ENCODE measurements at places on chromosomes 1 and 21.

DNA sequence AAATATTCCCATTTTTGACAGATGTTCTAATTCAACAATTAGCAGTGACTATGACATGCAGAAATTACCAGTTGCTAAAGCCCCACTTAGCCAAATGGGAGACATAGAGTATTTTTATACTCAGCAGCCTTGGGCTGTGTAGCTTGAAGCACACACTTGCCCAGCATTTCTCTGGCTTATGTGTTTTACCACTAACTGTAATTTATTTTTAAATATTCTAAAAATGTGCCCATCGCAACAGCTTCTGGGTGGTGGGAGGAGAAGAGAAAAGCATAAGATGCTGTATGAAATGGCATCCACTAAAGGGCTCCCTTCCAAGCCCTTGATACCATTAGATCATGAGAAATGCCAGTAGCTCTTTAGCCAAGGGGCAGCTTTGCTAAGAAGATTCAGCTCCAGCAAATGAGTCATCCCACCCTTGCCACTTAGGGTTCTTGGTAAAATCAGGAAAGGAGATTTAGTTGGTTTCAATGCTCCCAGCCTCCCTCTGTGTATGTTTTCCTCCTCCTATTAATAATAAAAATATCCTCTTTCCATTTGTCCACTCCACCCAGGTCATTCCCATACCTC, 462.7 kb upstream of the DEPDC1 start:
- DNase-seq: no peak

GRCh38 chr1:170313306-170313705, 167.5 kb downstream of the NTMT2 start:
- no peak for DNase-seq

DNA sequence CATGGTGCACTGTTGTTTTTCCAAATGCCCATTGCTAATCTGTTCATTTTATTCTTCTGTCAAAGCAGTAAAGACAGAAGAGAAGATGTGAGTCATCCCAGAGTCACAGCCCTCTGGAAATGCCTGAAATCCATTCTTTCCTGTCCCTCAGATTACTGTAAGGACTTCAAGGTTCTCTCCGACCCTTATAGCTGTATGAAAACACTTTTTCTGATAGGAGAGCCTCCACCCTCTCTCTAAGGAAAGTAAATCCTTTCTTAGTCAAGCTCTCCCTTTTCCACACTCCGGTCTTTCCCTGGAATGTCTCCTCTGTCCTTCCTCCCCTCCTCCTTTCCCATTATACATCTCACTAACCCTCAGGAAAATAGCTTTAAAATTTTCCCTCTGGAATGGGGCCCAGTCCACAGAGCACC, 3.5 kb upstream of the PRDX6 start:
- peak; percentile 22 for DNase-seq

- DNase-seq: no peak
Observed at GRCh38 chr21:15140321-15141019, 75.7 kb upstream of the NRIP1 start.

- DNase-seq: no peak
Observed at GRCh38 chr21:43731476-43731875, 12.5 kb downstream of the PDXK start.

GRCh38 chr1:64403331-64403730, 66.6 kb upstream of the CACHD1 start:
- DNase-seq: no peak

DNA sequence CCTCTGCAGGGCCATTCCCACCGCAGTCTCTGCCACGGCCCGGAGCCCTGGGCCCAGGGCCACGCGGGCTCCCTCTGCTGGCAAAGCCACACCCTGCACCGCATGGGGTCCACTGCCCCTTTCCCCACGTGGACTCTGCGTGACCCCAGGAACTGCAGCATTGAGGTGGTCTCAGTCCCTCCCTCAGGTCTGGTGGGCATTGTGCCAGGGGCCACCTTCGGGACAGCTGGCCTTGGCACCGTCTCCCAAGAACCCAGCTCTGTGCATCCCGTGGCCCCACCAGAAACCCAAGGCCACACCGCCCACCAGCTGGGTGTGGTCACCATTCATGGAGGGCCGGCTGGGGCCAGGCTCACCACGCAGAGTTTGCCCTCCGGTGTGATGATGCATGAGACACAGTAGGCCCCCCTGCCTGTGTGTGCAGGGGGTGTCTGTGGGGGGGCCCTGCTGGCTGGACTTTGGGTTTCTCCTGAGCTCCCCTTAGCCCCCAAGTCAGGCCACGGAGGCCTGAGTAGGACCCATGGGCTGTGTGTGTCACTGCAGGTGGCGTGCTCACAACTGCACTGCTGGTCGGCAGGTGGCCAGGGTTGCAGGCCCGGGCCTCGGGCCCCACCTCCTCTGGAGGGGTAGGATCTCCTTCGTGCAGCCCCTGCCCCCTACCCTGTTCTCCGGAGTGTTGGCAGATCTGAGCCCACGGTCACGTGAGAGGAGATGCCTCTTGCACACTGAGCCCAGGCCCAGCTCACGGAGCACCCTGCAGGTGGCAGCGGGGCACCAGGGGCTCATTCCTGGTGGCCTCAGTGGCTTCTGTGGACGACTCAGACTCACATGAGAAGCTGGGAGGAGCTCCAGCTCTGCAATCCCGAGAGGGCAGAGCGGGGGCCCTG, 5.8 kb downstream of the VWA1 start:
- no peak for DNase-seq

- no peak for DNase-seq
Observed at GRCh38 chr1:29875557-29876028, 639.3 kb downstream of the PTPRU start.

DNA sequence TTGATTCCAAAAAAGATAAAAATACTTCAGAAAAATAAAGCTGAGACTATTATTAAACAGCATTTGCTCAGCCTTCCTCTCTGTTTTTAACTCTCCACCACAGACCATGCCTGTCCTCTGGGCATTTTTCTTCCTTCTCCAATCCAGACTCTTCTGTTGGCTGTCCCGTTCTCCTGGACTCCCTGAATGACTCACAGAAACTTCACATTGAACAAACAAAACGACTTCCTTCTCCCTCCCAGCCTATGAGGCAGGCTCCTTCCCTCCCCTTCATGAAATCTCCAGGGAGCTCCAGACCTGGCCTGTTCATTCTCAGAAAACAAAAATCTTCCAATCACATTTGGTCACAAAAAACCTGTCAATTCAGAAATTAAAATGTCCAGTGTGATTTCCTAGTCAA, 421.3 kb downstream of the NPHP4 start:
- DNase-seq: no peak

GRCh38 chr1:226948480-226948879, 8.4 kb downstream of the COQ8A start:
- DNase-seq: no peak

GRCh38 chr21:33300701-33301631, 23.8 kb upstream of the IFNAR1 start:
- DNase-seq: no peak

DNA sequence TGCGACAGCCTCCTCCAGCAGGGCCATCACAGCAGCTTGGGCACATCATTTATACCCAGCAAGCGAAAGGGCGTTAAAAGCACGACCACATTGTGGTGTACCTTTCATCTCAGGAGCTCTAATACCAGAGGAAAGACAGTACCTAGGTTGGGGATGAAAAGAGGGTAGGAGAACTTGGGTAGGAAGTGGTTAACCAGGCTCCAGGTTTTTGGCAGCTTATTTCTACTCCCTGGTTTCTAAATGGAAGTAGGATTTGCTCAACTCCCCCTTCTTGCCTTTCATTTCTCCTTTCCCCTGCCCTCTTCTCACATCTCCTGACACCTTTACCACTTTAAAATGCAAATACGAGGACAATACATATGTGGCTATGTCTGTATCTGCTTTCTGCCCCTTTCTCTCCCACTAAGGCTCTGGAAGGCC, 30.2 kb downstream of the FAM177B start:
- DNase-seq: no peak

DNA sequence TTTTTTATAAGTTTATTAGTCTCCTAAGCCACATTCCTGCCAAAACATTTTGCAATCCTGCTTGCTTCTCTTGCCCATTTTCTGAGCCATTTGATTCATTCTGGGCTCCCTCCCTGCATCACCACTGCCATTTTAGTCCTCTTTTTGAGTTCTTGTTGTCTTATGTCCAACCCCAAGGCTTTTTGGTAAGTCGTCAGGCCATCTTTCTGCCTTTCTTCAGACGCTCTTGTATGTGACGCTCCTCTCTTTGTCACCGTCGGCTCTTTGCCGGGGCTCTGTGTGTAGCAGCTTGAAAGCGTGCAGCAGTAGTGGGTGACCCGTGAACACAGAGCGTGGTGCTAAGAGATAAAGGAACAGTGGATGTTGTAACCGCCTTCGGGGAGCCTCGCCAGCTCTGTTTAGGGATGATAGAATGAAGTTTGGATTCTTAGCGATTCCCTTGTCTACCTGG, 14.6 kb downstream of the HUNK start:
- no peak for DNase-seq

DNA sequence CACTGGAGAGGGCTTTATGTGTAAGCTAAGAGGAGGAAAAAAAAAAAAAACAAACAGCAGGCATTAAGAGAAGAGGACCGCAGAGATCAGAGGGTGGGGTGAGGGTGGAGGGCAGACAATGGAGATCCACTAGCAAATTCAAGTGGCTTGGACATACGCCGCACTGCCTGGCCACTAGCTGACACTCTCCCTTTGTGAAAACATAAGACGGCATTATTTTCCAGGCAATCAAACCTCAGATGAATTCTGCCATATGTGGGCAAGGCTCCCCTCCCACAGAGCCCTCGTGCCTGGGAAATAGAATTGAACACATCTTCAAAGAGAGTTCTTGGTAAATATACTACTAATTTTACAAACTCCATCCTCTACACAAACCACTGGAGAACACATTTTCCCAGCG, 53.6 kb downstream of the ERG start:
- DNase-seq: no peak

- no peak for DNase-seq
Observed at GRCh38 chr1:26582836-26583460, 53.4 kb downstream of the RPS6KA1 start.

DNA sequence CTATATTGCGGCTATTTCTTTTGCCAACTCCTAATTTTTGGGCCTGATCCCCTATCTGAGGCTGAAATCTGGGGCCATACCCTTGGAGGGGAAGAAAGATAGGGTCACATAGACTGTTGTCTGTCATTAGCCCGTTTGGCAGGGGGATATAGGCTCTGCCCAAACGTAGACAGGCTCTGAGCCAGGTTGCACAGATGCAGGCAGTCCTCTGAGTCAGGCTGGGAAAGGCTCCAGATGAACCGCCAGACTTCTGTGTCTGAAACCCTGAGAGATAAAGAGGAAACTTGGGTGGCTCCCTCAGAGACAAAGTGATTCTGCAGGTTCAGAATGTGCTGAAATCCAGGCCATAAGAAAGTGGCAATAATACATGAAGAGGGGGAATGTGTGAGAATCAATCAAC, 4.0 kb upstream of the CAP1 start:
- DNase-seq: no peak

- DNase-seq: no peak
Observed at GRCh38 chr1:230807561-230808280, 60.5 kb downstream of the CAPN9 start.

- DNase-seq: no peak
Observed at GRCh38 chr1:247840818-247841217, 878 bp downstream of the OR11L1 start.

DNA sequence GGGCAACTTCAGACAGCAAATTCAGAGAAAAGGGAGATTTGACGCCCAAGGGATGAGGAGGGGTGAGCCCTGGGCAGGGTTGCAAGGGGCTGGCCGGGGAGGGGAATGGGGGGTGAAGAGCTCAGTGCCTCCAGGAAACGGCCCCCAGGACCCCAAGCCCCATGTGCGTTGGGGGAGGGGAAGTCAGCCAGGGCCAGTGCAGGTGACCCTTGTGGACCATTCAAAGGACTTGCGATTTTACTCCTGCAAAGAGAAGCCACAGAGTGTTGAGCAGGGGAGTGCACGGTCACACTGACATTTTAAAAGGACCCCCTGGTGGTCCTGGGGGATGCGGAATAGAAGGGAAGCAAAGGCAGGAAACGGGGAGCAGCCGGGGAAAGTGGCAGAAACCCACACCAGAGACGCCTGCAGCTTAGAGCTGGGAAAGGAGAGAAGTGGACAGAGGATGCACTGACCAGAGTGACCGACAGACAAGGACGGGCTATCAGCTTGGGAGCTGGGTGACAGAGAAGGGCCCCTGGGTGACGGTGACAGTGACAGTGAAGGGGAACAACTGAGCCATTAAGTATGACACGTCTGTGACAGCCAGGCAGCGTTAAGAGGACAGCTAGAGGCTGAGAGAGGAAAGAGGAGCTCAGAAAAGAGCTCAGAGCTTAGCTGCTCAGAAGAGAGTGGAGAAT, 54.0 kb upstream of the TMEM51 start:
- DNase-seq: no peak

DNA sequence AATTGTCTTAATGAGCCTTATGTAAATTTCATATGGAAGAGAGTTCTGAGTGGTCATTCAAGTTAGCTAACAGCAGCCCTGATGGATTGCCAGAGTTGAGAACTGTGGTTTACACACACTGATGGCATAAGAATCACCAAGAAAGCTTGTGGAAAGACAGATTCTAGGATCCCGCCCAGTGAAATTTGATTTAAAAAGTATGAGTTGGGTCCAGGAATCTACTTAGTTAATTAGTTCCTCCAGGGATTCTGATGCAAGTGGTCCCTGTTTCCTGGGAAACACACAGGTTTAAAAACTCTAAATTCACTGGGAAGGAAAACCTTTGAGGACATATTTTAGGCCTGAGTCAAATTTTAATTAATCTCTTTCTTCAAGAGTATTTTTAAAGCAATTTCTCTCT, 144.3 kb downstream of the NTPCR start:
- DNase-seq: no peak

- DNase-seq: no peak
Observed at GRCh38 chr1:5713101-5714010, 278.9 kb downstream of the NPHP4 start.

DNA sequence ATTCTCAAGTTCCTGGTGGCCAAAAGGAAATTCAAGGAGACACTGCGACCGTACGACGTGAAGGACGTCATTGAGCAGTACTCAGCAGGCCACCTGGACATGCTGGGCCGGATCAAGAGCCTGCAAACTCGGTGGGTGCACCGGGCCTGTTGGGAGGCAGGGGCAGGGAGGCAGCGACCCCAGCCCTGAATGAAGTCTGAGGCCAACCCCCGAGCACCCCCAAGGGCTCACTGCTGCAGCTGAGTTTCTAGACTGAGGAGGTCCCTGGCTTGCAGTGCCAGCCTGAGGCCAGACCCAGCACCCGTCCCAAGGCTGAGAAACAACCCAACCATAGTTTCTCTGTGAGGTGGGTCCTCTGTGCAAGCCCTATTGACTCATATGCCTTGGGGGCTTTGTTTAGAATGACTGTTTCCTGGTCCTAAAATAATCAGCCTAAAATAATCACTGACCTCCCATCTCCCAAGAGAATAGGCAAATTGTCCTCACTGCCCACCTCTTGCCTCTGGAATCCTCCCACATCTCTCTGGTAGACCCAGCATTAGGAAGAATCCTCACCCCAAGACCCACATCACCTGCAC, 27.1 kb downstream of the CITED4 start:
- DNase-seq: no peak

DNA sequence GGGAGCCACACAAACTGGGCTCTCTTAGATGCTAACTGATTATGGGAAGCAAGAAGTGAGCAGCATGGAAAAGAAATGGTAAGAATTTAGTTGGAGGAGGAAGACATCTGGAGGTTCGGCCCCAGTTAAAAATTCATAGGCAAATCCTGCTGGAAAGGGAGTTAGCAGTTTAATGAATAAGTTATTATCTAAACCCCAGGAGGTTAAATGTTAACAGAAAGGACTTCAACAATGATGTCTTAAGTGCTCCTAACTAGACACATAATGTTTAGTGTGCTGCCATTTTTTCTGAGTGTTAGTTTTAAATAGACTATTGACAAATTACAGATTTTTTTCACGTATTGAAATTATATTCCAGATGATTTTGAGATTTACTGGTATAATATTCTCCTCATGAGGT, 1265.3 kb upstream of the ADGRL2 start:
- DNase-seq: no peak
